Testis (tissue), 5 donors: ENCODE measurements at places on chromosomes 7 and 10.

DNA sequence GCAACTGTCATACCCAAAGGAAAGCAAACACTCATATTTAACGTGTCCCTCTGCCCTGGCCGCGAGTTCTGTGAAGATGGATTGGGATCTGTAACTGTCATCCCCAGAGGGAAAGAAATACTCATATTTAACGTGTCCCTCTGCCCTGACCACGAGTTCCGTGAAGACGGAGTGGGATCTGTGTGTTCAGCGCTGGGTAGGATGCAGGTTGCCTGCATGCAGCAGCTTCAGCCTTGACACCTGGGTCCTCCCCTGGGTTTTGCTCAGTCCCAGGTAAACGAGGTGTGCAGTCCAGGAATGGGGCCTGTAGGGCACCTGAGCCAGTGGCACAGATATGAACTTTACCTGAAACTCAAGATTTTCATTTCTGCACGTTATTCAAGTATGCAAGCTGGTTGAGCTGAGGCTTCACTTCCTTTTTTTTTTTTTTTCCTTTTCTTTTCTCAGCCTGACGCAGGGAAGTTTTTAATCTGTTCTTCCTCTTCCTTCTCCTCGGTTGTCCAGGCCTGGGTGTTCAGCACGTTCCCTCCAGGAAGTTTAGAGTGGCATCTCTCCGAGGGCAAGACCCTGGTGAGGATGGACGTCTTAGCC lies 159.0 kb upstream of the SHH start:
- DNase-seq, result no peak

DNA sequence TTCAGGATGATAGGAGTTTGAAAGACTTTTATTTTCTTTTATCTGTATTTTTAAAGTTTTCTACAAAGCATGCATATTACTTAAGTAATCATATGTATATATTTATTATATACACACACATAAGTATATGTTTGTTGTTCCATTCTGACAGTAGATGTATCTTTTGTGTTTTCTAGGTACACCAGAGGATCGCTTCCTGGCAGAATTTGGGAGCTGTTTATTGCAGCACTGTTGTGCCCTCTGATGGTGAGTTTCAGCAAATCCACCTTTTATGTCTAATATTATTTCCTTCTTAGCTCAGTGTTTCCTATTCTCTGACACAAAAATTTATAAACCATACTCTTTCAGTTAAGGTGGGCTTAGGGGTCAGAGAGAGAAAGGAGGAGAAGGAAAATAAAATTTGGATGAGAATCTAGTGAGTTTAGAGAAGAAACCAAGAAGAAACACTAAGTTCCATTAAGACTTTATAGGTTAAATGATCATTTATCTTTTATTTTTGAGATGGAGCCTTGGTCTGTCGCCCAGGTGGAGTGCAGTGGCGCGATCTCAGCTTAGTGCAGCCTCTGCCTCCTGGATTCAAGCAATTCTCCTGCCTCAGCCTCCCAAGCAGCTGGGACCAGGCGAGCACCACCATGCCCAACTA lies 59.2 kb upstream of the OIT3 start:
- DNase-seq, result peak; percentile 69

GRCh38 chr7:22561895-22562593 lies 62.1 kb upstream of the STEAP1B start:
- no peak for DNase-seq

DNA sequence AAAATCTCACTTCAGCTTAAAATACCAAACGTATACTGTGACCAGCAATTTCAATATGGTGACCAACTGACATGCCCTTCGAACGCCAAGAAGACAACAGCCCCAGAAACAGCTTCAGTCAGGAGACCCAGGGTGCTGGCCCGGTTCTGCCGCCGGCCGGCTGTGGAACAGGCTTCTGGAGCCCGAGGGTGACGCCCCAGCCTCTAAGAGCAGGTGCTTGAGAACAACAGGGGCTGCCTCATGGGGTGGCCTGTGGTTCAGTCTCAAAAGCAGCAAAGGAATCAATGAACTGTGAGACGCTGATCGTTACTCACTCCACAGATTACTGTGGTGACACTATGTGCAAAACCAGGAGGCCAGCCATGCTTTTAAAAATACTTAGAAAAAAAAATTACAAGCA lies 17.3 kb downstream of the GPER1 start:
- DNase-seq, result no peak
